ENCODE measurements at places on chromosomes 13 and 19.

DNA sequence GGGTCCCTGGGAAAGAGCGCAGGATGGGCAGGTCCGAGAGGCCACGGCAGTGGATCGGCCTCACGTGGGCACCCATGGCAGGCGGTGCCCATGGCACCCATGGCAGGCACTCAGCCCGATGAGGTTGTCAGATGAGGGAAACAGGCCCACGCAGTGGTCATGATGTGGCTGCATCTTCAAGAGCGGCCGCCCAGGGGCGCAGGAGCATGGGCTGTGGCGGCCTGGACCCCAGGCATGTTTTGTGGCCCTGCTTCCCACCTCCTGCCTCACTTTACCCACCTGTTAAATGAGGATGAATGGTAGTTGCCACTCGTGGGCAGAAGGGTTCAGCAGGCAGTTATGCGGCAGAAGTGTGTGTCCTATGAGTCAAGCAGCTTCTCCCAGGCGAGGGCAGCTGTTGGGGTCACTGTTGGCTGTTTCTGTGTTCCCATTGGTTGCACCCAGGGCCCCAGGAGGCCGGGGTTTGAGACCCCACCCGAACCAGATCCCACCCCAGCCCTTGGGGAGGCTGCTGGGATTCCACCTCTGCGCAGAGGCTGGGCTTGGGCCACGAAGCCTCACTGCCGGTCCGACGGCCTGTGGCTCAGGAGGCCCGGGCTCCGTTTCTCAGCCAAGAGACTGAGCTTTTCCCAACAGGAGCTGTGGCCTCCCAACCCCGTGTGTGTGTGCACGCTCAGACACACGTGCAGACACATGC lies 30.0 kb downstream of the CSNK1G2 start:
- no peak for DNase-seq

GRCh38 chr19:21824679-21825078 lies 11.3 kb downstream of the ZNF43 start:
- DNase-seq = no peak

GRCh38 chr13:44086389-44086788 lies 206.7 kb downstream of the LACC1 start:
- no peak for DNase-seq

GRCh38 chr19:41427647-41428480 lies 690 bp upstream of the B3GNT8 start:
- DNase-seq = peak; percentile 50

GRCh38 chr13:113666329-113666670 lies 719 bp upstream of the GRK1 start:
- DNase-seq = no peak

- no peak for DNase-seq
These were observed 39.9 kb upstream of the CCNE1 start for GRCh38 chr19:29771708-29772414.

DNA sequence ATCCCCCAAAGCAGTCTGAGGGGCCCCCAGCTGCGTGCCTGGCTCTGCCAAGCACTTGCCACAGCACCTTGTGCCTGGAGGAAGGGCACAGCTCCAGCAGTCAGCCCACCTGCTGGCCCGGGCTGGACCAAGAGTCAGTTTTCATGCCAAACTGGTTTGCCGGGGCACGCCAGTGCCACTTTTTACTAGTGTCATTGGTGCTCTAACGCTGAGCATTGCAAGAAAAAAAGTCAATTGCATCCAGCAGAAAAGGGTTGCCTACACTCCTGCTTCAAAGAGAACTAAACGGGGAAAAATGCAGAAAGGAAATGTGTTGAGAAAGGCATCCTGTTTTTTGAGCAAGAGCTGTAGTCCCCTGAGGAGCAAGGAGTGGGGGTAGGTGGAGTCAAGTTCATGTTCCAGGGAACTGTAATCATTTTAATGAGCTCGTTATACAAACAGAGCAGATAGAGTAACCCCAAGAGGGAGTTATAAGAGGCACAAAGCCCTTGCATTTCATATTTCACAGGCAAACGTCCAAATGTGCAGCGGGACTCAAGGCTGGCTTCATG lies 68.4 kb downstream of the F2RL3 start:
- DNase-seq = no peak

DNA sequence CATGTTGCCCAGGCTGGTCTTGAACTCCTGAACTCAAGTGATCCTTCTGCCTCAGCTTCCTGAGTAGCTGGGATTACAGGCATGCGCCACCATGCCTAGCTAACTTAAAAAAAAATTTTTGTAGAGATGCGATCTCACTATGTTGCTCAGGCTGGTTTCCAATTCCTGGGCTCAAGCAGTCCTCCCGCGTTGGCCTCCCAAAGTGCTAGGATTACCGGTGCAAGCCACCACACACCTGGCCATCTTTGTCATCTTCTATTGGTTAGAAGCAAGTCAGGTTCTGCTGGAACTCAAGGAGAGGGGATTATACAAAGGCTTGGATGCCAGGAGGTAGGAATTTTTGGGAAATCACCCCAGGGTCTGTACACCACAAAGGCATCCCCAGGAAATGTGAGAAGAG lies 25.2 kb downstream of the TNFSF14 start:
- no peak for DNase-seq

GRCh38 chr13:65763811-65764210 lies 1466.3 kb downstream of the PCDH9 start:
- no peak for DNase-seq

DNA sequence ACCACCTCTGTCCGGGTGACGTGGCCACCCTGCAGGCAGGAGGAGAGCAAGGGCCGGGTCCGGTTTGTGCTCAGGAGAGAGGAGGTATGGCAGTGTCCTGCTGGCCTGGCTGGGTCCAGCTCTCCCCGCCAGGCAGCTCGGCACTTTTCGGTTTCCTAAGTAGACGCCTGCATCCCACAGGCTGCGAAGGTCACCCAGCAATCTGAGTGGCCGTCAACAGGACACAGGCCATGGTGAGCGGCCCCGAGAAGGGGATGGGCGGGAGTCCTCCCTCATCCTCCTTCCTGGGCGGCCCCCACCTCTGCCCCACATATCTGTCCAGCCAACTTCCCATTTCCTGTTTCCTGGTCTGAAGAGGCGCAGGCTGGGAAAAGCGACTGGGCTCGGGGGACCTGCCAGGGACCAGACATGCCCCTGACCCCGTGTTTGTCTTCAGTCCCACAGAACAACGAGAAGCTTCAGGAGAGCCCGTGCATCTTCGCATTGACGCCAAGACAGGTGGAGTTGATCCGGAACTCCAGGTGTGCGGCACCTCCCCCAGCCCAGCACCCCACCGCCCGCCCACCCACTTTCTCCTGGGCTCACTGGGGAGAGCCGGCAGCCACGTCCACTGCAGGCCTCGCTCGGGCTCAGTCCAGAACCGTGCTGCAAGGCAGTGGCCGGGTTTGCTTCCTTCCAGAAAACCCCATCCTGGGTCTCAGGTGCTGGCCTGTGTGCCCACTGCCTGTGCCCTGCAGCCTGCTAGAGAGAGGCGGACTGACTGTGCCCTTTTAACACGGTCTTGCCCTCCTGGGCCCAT lies 16.3 kb downstream of the PIAS4 start:
- no peak for DNase-seq

DNA sequence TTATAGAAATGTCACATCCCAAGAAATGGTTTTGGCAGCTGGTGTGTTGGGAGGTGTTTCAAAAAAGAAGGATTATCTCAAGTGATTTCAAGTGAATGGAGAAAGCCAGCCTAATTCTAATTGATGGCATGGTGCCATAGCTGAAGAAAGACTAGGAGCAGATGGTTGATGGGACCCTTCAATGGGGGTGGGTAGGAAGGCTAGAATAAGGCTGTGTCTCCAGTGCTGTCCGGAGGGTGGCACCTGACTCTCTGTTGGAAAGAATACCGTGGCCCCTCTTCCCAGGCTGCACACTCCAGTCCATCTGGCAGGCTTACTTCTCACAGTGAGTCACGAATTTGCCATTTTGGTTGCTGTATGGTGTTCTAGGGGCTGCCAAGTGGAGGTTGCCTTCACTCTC lies 51.0 kb upstream of the GPR12 start:
- no peak for DNase-seq

GRCh38 chr13:103282571-103283450 lies 216.6 kb upstream of the SLC10A2 start:
- DNase-seq = no peak

GRCh38 chr13:110324026-110324749 lies 17.1 kb downstream of the COL4A2 start:
- no peak for DNase-seq

GRCh38 chr19:2814426-2814825 lies 5.2 kb upstream of the ZNF554 start:
- DNase-seq = no peak

GRCh38 chr13:60501236-60501635 lies 104.2 kb downstream of the TDRD3 start:
- no peak for DNase-seq

DNA sequence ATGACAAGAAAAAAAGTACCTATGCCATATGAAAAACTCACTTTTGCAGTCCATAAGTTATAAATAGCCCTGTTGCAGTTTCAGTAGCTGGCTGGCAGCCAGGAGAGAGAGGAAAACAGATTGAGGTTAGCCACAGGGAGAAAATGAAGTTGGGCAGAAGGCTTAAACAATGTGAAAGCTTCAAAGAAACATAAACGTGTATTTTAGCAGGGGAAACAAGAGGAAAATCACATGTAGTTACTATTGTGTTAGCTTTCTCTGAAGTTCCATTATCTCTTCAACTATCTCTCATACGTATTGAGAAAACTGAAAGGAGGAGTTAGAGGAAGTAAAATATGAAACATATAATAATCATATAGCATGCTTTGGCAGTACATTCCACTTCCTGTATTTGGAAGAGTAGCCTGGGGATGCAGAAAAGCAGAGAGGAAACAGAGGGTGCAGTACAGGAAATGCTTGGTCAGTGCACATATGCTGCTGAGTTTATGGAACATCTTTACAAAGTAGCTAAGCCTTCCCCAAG lies 1551.1 kb downstream of the EFNB2 start:
- DNase-seq = no peak

DNA sequence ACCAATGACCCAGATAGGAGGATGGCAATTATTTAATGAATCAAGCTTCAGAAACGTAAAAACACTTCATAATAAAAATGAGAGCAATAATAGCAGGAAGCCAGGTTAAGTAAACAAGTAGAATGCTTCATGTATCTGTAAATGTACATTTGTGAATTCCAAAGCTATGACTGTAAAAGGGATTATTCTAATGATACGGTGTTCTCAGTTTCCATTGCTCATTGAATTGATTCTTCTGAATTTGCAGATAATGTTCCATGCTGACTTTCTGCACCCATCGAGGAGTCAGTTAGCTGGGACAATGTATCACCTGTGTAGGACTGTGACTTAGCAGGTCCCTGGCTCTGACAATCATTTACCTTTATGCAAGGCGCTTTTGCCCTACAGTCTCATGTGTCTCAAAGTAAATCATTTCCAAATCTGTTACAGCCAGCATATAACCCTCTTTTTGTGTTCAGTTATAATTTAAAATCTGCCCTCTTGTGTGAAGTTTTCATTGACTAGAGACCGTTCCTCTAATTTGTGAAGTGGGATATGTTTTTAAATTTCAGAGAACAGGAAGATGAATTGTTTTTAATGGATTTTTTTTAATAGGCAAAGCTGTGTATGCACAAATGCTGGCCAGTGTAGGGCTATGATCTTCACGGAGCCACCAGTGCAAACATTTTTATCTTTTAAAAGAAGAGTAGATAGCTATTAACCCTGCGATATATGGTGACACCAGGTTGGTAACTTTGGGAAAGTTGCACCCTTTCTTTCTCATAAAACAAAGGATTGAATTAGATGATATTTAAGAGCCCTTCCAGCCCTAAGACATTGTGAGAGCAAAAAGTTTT lies 267.1 kb downstream of the KLF5 start:
- DNase-seq = no peak

- DNase-seq = no peak
These were observed 513 bp upstream of the ZNF317 start for GRCh38 chr19:9139609-9140158.

GRCh38 chr13:101512650-101513049 lies 60.2 kb downstream of the ITGBL1 start:
- no peak for DNase-seq

GRCh38 chr13:97600458-97601075 lies 166.6 kb downstream of the RAP2A start:
- DNase-seq = no peak

- no peak for DNase-seq
These were observed 42.7 kb downstream of the SERP2 start for GRCh38 chr13:44416301-44416700.

- DNase-seq = no peak
These were observed 22.6 kb downstream of the PGPEP1 start for GRCh38 chr19:18362934-18363542.

- no peak for DNase-seq
These were observed 40.1 kb downstream of the ZNF473 start for GRCh38 chr19:50065938-50066337.

DNA sequence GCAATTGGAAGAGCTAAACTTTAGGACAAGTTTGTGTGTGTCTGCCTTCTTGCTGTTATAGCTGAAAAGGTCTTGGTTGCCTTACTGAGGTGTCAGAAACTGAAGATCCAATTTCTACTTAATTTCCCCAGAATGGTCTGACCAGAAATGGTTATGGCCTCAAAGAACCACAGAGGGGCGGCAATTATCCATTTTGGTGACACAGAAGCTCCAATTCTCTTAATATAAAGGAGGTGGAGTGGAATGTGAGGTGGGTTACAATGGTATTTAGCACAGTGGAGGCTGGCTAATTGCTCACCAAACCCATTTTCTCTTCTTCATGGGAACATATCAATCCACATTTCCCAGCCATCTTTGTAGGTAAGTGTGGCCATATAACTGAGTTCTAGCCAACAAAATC lies 1157.2 kb downstream of the OLFM4 start:
- DNase-seq = no peak

DNA sequence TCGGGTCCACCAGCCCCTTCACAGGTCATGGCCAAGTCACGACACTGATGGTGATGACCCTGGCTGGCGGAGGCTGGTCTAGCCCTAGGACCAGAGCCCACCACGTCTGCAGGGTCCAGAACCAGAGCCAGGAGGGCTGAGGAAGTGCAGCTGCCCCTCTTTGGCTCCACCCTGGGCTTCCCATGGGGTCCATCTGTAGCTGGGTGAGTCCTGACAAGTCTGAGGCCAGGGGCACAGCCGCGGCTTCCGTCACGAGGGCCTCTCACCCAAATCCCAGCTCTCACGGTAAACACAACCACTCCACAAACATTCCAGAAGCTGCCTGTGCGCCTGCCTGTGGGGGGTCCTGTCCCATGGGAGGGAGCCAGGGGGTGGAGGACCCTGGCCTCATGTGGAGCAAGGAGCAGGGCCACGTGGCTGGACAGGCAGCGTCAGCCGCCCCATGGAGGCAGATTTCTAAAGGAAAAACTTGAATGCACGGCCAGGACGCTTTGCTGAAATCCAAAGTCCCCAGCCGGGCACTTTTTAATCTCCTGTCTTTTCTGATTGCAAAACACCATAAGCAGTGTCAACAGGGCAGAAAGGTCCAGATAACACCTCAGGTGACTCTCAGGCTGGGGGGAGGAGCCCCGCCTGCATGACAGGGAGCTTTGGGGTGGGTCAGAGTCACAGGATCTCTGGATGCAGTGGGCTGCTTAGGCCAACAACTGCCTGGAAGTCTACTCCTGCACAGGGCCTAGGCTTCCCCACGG lies 29.9 kb downstream of the CEBPG start:
- no peak for DNase-seq

- DNase-seq = no peak
These were observed 30.9 kb upstream of the KCTD4 start for GRCh38 chr13:45231722-45232121.

GRCh38 chr19:7078008-7078407 lies 8.5 kb downstream of the ZNF557 start:
- DNase-seq = no peak

GRCh38 chr19:43618921-43619261 lies 538 bp downstream of the ZNF428 start:
- DNase-seq = no peak
